ENCODE measurements at places on chromosomes 1 and 21. TPM values are rescaled to one million over a fixed set of nuclear protein-coding genes. Genes with fewer than 3 reads are reported as not detected.

Gene IL20
- not detected for total RNA-seq

Gene SPATA21
- not detected for total RNA-seq

Gene RGS1
- total RNA-seq = under 0.01 TPM

Gene AK4
- 98.2 TPM for total RNA-seq

Gene GSTM1
- total RNA-seq = not detected

Gene HMGCS2
- total RNA-seq = not detected

Gene BARHL2
- not detected for total RNA-seq

Gene SPRR2B
- not detected for total RNA-seq

Gene AMY1B
- not detected for total RNA-seq

Gene LCE1B
- not detected for total RNA-seq

Gene ZBTB8B
- under 0.01 TPM for total RNA-seq

Gene SLAMF9
- 0.28 TPM for total RNA-seq

Gene OR2T35
- total RNA-seq = not detected

Gene KCNAB2
- 2.0 TPM for total RNA-seq

Gene LHX8
- not detected for total RNA-seq

Gene GPN2
- total RNA-seq = 7.5 TPM

Gene CLIC6
- not detected for total RNA-seq

Gene NTMT2
- not detected for total RNA-seq

Gene PBXIP1
- total RNA-seq = 109 TPM

Gene LRRC39
- 1.4 TPM for total RNA-seq

Gene CD1E
- total RNA-seq = not detected

Gene INSRR
- total RNA-seq = not detected

Gene TMEM81
- total RNA-seq = 2.7 TPM

Gene MYOM3
- total RNA-seq = under 0.01 TPM

Gene KRTAP11-1
- total RNA-seq = not detected

Gene APCS
- total RNA-seq = not detected

Gene ATP1A4
- total RNA-seq = not detected

Gene OR2T1
- not detected for total RNA-seq

Gene SPRR2E
- not detected for total RNA-seq

Gene RHBDL2
- 1.2 TPM for total RNA-seq

Gene KCNK2
- total RNA-seq = 5.1 TPM

Gene SRM
- total RNA-seq = 14.4 TPM

Gene ERG
- 0.56 TPM for total RNA-seq

Gene CLCA1
- not detected for total RNA-seq

Gene FBXO2
- total RNA-seq = 0.19 TPM

Gene HSPB7
- total RNA-seq = 3.3 TPM

Gene MTMR11
- 6.5 TPM for total RNA-seq

Gene CD58
- 15.5 TPM for total RNA-seq

Gene MCOLN2
- 2.8 TPM for total RNA-seq
